ENCODE measurements at places on chromosomes 1 and 21. TPM values are rescaled to one million over a fixed set of nuclear protein-coding genes. Genes with fewer than 3 reads are reported as not detected.
A peak's percentile ranks its signal among the peaks of the same experiment; 100 is the strongest.

DNA sequence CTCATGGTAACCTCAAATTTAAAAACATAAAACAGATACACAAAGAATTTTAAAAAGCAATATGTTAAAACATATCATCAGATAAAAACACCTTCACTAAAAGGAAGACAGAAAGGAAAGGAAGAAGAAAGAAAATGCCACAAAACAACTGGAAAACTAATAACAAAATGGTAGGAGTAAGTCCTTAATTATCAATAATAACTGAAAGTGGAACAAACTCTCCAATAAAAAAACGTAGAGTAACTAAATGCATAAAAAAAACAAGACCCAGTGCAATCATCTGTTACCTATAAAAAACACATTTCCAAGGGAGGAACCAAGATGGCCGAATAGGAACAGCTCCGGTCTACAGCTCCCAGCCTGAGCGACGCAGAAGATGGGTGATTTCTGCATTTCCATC, 47.1 kb upstream of the ACADM start:
- no peak for DNase-seq

DNA sequence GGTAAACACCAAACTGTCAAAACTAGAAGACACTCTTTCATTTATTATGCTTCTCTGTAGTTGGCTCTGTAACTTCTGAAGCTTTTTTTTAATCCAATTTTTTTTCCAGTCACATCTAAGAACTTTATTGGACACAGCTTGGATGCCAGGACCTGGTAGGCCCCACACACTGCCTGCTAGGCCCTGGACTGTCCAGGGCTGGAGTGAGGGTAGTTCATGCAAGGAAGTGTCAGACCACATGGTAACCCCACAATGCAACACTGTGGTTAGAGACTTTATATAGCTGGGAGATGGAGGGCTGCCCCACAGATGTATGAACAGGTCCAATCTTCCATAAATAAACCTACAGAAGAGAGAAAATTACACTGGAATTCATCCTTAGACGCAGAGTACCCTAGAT, 7.1 kb downstream of the SLC2A1 start:
- no peak for DNase-seq

Gene KRTAP21-2
- not detected for total RNA-seq

- no peak for DNase-seq
Measured at GRCh38 chr21:27561116-27561515, 594.2 kb upstream of the ADAMTS5 start.

DNA sequence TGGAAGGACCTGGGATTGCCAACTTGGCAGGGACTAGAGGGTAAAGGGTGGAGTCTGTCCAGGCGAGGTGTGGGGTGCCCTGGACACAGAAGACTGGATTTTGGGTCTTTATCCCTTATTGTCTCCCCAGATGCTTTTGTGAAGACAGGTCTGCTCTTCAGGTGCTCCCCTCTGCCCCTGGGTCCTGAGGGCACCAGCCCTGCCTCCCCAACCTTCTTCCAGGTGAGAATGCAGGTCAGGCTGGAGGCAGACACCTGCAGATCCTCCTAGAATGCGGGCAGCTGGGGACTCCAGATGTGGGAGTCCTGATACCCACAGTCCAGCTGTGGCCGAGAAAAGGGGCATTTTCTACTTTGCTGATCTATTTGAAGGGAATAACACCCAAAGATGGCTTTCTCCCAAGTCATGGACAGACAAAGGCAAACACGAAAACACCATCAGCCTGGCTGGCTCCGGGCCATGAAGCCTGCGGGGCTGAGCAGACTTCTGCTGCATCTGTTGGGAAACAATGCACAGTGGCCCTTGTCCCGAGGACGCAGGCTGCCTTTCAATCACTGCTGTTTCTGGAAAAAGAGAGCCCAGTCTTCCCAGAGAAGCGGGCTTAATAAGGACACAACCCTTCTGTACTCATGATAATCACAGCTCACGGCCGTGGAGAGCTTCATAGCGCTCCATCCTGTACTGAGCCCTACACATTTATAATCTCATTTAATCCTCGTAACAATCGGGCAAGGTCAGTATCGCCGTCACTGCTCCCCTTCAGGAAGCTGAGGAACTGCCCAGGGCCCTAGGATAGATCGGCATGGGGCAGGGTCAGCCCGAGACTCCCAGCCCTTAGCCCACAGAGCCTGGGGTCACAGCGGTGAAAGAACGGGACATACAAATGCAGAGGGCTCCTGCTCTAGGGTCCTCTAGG, 62.0 kb upstream of the ABCG1 start:
- DNase-seq = peak; percentile 77

DNA sequence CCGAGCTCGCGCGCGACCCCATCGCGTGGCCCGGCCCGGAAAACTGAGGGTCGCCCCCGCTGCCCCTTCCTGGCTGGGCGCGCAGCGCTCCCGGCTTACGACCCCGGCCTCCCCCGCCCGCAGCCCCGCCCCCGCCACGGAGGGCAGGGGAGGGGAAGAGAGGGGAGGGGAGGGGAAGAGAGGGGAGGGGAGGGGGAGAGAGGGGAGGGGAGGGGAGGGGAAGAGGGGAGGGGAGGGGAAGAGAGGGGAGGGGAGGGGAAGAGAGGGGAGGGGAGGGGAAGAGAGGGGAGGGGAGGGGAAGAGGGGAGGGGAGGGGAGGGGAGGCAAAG, 6.7 kb upstream of the ANKRD65 start:
- DNase-seq = no peak

Gene AQP10
- not detected for total RNA-seq

DNA sequence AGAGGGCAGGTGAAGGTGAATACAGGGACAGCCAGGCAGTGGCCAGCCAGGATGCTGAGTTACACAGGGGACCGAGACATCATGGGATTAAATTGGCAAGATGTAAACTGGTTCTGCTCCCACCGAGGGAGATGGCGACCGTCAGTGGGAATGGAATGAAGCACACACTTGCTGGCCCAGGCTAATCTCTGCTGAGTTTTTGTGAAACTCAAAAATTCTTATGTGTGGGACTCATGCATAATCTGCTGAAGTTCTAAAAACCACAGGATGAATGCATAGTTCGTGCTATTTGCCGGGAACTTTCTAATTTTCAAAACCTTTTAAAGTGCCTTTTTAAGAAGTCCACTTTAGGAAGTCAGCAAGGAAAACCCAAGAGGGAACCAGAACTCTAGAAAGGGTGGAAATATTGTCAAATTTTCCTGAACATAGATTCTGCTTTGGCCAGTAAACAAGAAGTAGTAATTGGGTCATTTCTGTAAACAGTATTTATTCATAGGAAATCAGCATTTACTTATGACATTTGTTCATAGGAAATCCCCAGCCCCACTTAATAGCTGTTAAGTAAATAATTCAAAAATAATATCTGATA, 85.4 kb upstream of the ROR1 start:
- DNase-seq = no peak

DNA sequence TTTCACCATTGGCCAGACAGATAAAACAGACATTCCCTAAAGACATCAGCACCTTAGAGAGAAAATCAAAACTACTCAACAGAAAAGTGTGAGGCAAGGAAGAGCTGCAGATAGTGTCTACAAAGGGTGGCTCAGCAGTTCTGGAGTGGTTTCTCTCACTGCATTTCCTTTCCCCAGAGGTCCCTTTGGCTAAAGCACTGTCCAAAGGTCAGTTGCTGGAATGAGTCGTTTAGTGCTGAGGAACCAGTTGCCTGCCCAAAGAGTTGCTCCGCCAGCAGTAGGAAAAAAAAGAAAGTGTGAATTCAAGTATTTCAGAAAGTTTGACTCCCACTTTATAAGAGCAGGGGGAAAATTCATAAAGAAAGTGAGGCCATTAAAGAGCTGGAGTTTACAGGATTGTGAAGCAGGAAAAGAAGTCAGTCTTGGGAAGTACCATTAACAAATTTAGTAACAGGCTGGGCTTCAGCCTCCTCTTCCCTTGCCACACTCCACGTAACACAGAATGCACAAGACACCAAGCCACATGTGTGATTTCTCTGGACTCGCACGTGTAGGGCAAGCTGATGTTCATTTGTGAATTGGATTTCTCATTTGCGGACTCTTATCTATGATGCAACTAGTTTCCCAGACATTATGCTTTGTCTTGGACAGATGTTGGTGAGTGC, 122.2 kb downstream of the RUNX1 start:
- no peak for DNase-seq

Gene CHI3L1
- not detected for total RNA-seq

Gene ARMH1
- 3.3 TPM for total RNA-seq

- no peak for DNase-seq
Measured at GRCh38 chr1:33296082-33296458, 24.8 kb downstream of the A3GALT2 start.

GRCh38 chr1:2165646-2166045, 28.9 kb downstream of the FAAP20 start:
- no peak for DNase-seq

DNA sequence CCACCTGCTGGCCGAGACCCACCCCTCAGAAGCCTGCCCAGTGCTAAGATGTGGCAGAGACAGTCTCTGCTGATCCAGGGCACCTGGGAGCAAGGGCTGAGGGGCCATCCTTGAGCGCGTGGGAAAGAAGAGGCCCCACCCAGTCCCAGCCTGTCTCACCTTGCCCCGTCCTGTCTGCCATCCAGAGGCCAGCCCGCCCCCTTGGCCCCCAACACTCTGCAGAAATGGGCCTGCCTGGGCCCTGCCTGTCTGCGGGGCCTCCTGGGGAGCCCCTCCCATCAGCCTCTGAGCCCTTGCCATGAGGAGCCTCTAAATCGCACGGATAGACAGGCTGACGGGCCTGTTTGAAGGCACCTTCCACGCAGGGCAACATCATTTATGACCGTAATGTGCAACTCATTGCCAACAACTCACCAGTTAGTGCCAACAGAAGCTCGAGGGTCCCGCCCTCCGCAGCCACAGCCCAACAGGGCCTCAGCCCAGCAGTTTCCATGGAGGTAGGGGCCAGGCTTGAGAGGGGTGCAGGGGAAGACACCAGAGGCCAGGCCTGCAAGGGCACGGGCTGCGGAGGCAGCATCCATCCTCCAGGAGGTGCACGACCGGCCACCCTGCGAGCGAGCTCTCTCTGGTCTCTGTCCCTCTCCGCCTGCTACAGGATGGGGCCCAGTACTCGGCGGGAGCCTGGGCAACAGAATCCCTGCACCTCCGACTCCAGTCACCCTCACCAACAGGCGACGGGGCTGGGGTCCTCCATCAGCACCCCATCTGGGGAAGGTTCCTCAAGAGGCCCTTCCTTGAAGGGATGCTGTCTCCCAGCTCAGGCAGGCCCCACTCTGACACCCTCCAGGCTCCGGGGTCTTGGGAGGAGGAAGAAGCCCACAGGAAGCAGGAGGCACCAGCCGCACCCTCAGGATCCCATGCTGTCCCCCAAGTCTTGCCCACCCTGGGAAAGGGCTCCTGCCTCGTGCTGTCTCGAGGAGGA, 78.0 kb downstream of the MEGF6 start:
- DNase-seq = no peak

GRCh38 chr1:178310685-178311105, 186.1 kb downstream of the CLEC20A start:
- no peak for DNase-seq

Gene HPCAL4
- total RNA-seq = 0.14 TPM

GRCh38 chr1:46769028-46769740, 29.7 kb upstream of the CYP4B1 start:
- DNase-seq = no peak

Data from stomach (tissue), 19 donors.